ENCODE measurements at places on chromosomes 5 and 9. TPM values are rescaled to one million over a fixed set of nuclear protein-coding genes. Genes with fewer than 3 reads are reported as not detected.

DNA sequence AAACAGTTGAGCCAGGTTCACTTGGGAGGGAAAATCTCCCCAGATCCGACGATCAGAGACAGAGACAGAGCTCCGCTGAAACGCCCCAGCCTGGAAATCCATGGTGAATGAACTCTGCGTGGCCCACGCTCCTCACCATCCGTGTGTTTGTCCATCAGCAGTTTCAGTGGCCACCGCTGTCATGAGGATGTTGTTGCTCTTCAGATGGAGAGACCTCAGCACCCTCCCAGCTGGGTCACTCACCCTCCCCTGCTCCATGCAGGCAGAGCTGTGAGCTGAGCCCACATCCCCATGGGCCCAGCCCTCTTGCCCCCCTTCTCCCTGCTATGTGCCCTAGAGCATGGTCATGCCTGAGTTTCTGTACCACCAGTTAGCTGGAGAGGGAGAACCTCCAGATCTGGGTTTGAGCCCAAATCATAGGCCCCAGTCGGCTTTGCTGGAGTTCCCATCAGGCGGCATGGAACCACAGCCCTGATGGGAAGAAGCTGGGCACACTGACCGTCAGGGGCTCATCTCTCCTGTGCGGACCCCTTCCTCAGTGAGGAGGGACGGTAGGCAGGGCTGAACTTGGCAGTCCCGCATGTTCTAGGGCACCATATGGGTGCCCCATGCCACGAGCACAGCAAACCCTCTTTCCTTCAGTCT is 154.4 kb upstream of the COL5A1 start:
- DNase-seq: no peak

GRCh38 chr9:123345567-123345955 is 10.4 kb upstream of the CRB2 start:
- no peak for DNase-seq

DNA sequence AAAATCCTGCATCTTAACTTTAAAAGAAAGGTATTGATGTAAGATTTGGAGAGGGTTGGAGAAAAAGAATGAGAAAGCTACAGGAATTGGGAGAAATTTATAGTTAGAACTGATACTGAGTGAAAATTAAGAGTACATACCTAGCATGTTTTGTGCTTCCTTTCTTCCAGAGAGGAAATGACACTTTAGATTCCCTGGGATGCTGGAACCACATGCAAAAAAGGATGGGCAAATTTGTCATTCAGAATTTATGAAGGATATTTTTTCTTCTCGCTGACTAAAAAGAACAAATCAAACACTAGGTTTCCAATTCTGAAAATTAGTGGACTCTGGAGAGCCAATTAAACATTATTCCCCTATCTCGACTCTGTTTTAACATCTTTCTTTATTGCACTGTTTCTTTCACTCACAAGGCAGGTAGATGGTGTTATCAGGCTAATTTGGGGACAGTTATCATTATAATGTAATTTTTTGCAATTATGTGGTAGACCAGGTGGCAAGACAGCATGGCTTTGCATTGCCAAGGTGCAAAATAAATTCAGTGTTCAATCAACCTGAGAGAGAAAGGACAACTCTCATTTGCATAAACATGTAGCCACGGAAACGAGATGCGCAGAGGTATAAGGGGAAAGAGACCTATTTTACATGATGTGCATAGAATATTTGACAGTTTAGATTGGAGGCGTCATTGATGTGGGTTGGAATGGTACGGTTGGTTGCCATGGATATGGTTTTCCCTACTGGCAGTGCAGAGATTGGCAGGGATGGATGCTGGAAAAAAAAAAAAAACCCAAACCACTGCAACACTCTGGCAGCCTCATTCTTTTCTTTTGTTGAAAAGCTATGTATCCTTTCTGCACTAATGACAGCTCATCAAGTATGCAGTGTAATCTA is 320.4 kb upstream of the CCNH start:
- DNase-seq: no peak

DNA sequence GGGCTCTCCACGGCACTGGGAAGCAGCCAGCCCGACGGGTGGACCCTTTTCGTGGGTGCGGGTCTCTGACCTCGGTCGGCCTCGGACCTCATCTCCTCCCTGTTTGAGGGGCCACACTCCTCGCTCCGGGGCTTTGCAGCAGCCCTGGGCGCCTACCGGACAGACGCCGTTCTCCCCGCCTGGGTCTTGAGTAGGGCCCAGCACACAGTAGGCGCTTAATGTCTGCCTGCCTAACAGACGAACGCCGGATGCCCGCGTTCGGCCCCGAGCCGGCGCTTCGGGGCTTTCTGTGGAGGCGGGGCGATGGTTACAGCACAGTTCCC is 842 bp upstream of the GTF3C5 start:
- no peak for DNase-seq

The COL23A1 gene
- polyA plus RNA-seq: 6.3 TPM

The TAF11L5 gene
- not detected for polyA plus RNA-seq

- no peak for DNase-seq
These were observed 48.5 kb upstream of the AGXT2 start for GRCh38 chr5:35096216-35096615.

GRCh38 chr5:102289251-102289899 is 6.7 kb downstream of the SLCO4C1 start:
- DNase-seq: no peak

Data from renal pelvis (tissue), 12 donors.